ENCODE measurements at places on chromosomes 7 and 10.

GRCh38 chr10:34585422-34586112, 229.5 kb downstream of the PARD3 start:
- DNase-seq, result no peak

DNA sequence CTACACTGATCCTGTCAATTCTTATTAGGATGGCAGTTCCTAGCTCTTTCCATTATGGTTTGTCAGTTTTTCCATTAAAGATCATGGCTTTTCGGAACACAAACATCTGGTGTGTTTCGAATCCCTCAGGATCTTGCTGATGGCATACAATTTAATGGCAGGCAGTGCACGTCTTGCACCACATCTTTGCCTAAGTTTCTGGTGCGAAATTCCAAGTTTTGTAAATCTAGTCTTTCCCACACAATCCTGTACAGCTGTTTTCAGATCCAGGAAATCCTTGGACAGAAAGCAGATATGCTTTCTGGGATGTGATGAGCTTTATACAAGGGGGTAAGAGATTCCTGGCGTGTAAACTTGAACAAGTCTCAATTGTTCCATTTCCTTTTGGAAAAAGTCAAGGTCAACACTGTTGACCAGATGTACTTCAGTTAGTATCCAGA, 224.3 kb upstream of the PHYHIPL start:
- no peak for DNase-seq

DNA sequence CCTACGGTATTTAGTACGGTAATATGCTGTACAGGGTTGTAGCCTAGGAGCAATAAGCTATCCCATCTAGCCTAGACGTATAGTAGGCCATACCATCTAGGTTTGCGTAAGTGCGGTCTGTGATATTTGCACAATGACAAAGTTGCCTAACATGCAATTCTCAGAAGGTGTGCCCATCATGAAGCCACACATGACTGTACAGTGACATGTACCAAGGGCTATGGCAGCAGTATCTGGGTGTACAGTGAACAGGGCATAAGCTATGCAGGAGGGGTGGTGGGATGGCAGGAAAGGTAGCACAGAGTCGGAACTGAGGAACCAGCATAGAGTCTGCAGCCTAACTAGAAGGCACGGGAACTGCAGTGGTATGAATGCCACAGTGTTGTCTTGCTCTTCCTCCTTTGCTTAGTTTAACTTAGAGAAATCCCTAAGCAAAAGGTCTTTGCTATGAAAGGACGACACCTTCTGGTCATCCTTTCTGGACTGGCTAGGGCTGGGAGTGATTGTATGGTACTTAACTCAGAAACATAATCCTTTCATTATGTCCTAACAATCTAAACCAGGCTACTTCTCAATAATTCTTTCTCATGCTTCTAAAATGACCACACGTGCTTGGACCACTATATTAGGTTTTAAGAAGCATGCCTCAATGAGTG, 93.5 kb downstream of the DYNC1I1 start:
- DNase-seq, result no peak

DNA sequence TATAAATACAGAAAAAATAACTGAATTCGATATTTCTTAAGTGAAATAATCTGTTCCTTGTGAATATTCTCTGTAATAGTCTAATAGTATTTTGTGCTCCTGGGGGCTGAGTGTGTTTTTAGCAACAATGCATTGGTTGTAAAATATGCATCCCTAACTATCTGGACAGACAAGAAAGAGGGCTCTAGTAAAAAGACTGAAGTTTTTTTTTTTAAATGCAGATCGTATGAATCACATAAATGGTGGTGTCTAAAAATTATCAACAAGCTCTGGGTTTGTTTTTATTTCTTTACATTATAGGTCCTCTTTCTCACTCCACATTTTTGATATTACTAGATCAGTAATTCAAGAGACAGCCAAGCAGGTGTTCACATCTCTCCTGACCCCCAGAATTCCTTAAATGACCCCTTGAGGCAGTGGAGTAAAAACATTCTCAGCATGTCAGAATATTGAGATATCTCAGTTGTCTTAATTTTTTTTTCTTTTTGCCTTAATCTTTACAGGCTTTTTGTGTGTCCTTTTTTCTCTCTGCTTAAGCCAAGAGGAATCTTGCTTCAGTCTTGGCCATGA, 18.2 kb downstream of the ARID5B start:
- DNase-seq, result no peak

- no peak for DNase-seq
These were observed 31.2 kb downstream of the UBTD1 start for GRCh38 chr10:97529685-97530465.

DNA sequence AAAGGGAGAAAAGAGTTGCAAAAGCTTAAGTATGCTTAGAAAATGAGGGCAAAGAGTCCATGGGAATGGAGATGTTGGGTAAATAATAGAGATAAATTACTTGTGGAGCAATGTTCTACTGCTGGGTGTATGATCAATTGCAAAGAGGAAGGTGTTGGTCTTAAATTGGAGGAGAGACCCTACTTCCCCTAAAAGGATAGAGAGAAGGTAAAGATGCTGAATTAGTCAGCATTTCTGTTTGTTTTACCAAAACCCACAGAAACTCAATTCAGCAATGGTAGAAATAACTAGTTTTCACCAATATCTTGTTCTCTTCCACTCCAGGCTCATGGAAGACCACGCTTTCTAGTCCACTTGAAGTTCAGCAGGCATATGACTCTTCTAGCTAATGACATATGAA, 32.1 kb downstream of the ASB4 start:
- no peak for DNase-seq

- DNase-seq, result no peak
These were observed 5.4 kb downstream of the TRDMT1 start for GRCh38 chr10:17196045-17196444.

DNA sequence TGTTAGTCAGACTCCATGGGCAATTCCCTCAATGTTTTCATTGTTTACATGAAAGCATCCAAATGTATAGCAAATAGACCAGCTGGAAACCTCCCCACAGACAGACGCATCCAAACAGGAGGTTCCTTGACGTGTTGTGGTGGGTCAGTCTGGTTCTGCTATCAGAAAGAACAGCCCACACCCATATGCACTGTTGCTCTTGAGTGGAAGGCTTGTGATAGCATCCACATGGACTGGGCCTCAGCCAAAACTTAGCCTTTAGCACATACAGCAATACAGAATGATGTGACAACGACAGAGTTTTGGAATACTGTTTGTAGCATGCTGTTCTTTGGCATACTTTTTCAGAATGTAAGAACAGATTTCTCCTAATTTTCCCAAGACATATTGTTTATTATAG, 299.2 kb upstream of the ETV1 start:
- DNase-seq, result no peak

- no peak for DNase-seq
These were observed 32.0 kb downstream of the KDM7A start for GRCh38 chr7:140144821-140145220.

GRCh38 chr7:126589068-126589684, 663.6 kb downstream of the GRM8 start:
- DNase-seq, result no peak
